ENCODE measurements at places on chromosomes 12 and 14. TPM values are rescaled to one million over a fixed set of nuclear protein-coding genes. Genes with fewer than 3 reads are reported as not detected.

MANSC4 gene
- total RNA-seq = not detected

TAS2R42 gene
- not detected for total RNA-seq

EIF2S3B gene
- 1.8 TPM for total RNA-seq

DNA sequence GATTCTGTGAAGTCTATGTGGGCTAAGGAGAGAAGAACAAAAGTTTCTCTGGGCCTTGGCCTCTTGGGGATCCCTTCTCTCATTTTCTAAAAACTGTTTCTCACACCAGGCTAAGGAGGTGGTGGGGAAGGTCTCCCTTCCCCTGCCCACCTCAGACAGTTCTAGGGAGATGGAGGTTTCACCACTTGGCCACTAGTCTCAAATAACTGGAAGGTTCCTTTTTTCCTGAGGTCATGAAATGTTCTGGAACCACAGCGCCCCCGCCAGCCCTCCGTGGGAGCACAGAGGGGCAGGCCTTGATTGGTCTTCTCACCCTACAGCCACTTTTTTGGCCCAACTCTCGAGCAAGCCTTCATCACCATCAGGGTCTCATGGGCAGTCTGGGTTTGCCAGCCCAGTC, 12.6 kb downstream of the C12orf43 start:
- no peak for DNase-seq

GRCh38 chr14:88613552-88614010, 50.7 kb downstream of the ZC3H14 start:
- no peak for DNase-seq

- DNase-seq = no peak
Observed at GRCh38 chr14:85061256-85061655, 468.7 kb upstream of the FLRT2 start.

DNA sequence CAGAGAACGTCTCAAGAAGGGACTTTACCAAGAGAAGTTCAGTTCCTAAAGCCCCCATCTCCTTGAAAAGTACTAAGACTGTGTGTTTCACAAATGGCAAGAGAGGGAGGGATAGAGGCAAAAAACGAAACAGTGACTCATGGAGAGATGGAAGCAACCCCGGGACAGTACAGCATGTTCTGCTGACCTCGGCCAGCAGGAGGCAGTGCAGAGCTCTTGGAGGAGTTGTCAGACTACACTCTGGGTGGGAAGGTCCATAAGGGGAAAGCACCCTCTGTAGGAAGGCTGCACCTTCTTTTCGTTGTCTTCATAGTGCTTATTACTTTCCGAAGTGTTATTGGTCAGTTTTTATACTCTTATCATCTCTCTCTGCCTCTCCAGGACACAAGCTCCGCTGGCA, 525.2 kb upstream of the CCDC196 start:
- no peak for DNase-seq

DNA sequence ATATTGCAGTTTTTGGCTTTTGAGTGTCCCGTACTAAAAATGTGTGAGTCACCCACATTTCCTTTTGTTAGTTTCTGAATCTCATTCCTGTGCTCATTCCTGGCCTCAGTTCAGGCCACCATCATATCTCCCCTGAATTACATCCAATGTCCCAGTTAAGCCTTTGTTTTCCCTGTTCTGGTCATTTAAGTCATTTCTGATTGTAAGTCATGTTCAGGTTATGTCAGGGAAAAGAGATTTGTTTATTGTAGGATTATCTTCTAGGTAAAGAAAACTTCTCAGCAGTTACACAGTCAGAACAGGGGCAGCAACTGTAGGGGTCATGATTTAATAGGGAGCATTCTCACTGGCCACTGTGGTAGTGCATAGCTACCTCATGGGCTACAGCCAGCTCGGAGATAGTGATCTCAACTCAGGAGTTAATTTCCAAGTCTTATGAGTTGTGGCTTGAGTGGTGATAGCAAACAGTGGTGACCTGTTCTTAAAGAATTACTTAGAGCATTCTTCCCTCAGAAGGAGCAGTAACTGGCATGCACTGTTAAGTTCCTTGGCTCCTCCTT, 6.7 kb downstream of the DDX47 start:
- DNase-seq = no peak

DNA sequence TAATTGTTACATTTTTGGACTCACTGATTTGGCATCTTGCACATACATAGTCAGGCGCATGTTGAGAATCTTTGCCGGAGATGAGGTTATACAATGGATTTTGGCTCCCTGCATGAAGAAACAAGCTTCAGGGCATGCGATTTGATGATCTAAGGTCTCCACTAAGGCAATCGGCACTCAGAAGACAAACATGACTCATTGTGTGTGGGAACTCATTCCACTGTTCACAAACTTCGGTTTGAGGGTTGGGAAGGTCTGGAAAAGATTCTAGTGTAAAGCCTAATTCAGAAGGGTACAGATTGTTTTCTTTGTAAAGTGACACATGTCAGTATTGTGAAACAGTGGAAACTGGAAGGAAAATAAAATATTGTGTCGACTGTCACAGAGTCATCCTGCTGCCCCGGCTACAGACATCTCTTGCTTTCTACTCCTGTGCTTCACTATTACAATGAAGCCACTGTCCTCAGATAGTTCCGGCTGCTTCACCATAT, 192.6 kb upstream of the HMGA2 start:
- no peak for DNase-seq

GRCh38 chr12:116441292-116441691, 117.9 kb upstream of the MAP1LC3B2 start:
- DNase-seq = no peak

DNA sequence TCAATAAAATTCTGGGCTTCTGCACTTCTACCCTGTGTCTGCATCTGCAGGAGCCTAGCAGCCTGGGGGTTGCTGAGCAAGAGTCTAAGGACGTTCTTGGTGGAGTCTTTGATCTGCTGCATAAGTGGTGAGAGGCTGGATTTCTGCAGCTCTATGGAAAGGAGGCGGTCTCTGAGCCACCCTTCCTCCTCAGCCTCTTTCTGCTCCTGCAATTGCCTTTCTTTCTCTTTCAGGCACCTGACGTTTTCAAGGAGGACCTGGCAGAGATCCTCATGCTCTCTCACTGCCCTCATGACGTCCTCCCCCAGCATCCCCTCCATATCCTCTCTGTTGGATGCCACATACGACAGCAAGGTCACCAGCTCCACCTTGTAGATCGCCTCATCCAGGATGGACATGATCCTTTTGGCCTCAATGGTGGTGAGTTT, 13.6 kb upstream of the TPCN1 start:
- no peak for DNase-seq

DNA sequence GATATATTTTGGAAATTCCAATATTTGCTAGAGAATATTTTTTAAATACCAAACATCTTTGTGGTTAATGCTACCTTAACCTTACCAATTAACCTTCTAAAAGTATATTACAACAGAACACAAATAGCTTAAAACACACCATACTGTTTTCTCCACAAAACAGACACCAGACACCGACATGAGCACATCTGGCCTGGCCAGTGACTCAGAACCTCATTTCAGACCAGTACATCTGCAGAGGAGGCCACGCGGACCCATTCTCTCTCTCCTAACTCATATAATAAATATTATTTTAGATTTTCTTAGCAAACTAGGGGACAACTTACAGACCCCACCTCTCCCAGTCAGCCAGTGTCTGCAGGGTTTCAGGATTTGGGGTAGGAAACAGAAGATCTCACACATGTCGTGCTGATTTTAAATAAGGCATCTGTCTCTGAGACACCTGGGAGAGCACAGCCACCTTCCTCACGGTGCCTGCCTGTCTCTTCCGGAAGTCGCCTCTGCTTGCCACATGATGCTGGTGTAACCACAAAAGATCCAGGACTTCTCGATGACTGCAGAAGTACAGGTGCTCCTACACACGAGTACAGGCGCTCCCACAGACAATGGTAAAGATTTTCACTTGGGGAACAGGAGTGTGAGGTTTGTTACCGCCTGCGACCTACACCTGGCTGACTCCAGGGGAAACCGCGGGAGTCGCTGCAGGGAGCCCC, 9.7 kb upstream of the ANKLE2 start:
- no peak for DNase-seq

GRCh38 chr14:73211251-73212040, 25.9 kb upstream of the PAPLN start:
- no peak for DNase-seq

GRCh38 chr14:99133636-99134515, 138.1 kb downstream of the BCL11B start:
- peak; percentile 82 for DNase-seq

DNA sequence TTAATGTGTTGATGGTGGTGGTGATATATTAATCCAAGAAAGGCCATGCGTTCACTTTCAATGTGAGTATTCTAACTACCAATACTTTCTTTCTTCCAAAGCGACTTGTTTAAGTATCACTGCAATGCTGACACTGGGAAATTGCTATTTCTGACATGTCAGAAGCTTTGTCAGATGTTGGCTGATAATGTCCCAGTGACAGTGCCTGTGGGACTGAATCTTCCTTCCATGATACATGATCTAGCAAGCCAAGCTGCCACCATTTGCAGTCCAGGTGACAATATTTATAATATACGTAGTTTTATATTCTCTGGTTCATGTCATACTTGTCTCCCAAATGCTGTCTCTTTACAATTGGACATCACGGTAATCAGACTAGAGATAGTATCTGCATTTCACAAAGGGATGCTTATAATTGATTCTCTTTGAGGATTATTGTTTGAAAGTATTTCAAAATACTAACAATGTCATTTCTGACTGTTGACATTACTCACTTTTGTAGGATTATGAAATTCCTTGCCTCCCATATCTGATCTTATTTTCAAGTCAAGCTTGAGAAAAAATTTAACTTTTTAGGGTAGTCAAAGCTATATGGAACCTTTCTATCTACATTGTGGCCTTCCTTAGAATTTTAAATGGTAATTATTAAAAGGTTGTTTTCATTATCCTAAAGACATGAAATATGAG, 57.3 kb downstream of the KNTC1 start:
- DNase-seq = no peak

- no peak for DNase-seq
Observed at GRCh38 chr12:24708718-24709117, 240.2 kb downstream of the BCAT1 start.

Measured in lung (tissue), 17 donors.